ENCODE measurements at places on chromosomes 3 and 15.

GRCh38 chr3:6542795-6543194 is 318.1 kb upstream of the GRM7 start:
- DNase-seq = no peak

DNA sequence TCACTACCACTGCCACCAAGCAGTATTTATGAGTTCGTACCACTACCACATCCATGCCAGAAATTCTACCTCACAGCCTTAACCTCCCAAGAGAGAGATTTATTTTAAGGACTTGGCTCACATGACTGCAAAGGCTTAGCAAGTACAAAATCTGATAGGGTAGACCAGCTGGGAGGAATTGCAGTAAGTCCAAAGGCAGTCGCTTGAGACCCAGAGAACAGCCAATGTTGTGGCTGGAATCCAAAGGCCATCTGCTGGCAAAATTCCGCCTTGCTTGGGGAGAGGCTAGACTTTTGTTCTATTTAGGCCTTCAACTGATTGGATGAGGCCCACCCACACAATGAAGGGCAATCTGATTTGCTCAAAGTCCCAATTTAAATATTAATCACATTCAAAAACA is 101.4 kb upstream of the STT3B start:
- DNase-seq = no peak

DNA sequence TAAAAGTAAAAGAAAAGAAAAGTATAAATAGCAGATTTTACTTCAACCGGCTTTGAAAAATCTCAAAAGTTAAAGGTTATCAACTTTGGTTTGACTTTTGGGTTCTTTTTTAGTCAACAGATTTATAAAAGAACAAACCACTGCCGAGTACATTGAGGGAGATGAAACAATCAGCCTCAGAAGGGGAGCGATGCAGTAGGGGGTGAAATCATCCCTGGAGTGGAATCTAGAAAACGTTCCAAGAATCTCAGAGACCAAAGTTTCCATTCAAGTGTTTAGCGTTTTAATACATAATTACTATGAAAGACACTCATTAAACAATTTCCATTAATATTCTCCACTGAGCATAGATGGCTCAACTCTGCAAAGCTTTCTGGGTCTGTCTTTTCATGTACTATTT is 745.5 kb downstream of the NR2F2 start:
- no peak for DNase-seq

DNA sequence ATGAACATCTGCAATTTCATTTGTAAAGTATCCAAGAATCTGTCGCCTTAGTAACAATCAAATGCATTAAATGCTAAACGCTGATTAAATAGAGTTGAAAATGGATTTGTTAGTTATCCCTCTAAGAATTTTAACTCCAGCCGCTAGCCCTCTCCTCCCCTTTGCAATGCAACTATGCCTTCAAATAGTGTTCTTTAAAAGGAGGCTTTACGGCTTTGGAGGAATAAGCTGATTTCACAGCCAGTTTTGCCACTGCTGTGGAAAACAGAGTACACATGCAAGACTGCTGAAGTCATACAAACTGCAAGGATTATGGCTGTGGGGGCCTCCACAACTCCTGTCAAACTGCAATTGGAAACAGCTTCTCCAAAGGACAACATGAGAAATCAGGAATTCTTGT is 89.2 kb downstream of the CERS3 start:
- DNase-seq = no peak

DNA sequence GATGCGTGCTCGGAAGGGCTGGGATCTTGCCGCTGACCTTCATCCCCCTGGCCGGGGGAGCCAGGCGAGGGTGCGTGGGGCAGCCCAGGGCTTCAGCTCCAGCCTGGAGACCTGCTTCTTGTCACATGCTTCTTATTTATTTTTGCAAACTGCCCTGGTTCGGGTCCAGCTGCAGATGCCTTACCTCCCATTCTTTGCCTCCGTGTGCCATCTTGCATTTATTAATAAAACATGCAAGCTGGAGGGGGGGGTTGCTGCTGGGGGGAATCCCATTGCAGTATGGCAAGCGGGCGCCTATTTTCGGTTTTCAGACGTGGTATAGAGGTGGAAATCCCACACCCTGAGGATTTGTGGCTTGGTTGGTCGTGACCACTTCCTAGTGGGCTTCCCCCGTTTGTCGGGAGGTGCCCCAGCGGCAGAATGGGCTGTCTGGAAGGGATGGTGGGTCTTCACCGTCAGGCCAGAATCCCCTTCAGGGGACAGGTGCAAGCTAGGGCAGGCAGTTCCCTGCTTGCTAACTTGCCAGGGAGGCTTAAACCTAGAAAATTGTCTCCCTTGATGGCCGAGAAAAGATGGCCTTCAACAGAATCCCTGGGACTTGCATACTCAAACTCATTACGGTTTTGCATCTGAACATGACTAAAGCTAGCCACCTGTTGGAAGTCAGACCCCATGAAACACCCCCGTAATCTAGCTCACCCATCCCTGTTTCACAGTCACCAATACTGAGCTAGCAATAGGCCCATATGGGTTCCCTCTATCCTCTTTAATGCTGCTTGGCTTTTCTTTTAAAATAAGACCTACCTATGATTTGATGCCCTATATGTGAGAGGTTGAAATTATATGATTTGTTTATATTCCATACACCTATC is 569 bp downstream of the TMEM266 start:
- peak; percentile 13 for DNase-seq

GRCh38 chr3:179882292-179882691 is 154.4 kb downstream of the PEX5L start:
- DNase-seq = no peak

GRCh38 chr15:29309139-29309538 is 39.5 kb upstream of the NSMCE3 start:
- no peak for DNase-seq

DNA sequence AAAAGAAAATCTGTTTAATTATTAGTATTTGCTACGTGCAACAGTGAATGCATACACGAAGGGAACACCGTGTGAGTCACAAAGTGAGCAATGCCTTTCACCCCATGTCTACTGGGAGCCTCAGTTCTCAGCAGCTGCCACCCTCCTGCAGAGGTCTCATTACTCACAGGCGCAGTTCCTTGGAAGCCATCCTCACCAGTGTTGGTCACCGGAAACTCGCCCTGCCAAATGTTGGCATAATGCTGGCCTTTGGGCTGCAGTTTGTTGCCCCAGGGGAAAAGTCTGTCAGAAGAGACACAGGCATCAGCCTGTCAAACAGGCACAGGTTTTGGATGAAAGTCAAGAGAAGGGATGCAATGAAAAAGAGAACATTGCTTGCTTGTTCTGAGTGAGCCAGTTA is 50.1 kb downstream of the SUMF1 start:
- no peak for DNase-seq

- DNase-seq = peak; percentile 7
These were observed 110.6 kb upstream of the TSPAN3 start for GRCh38 chr15:77181305-77182074.

DNA sequence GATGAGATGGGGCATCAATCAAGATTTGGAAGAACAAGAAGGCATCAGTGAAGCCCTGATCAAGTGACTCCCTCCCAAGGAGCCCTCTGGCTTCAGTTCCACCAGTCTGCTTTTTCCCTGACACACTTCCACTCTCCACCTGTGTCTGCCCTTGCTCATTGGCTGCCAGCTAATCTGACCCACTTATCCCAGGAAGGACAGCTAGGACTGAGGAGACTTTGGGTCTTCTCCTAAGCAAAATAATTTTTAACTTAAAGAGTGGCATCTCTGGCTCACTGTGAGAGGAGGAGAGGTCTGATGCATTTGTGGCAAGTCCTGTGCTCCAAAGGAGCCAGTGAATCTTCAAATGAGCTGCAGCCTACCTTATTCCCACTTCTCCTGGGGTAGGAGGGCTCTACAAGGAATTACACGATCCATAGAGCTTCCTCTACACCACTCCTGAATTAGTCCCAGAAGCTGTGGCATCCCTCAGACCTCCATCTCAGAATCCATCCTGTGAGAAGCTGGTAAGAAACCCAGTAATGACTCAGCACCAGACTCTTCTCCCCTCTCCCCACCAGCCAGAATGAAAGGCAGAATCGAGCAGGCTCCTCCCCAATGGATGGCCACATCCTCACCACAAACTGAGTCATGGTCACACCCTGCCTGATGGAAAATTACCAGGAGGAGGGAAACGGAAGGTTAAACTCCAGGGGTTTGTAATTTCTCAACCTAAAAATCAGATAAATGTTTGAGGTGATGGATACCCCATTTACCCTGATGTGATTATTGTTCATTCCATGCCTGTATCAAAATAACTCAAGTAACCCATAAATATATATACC is 6.3 kb upstream of the PKM start:
- DNase-seq = peak; percentile 64

GRCh38 chr15:87387766-87388165 is 868.8 kb downstream of the NTRK3 start:
- DNase-seq = no peak

GRCh38 chr3:46900007-46900292 is 22.4 kb downstream of the PTH1R start:
- DNase-seq = no peak

GRCh38 chr3:145313751-145314150 is 847.2 kb downstream of the PLOD2 start:
- no peak for DNase-seq

DNA sequence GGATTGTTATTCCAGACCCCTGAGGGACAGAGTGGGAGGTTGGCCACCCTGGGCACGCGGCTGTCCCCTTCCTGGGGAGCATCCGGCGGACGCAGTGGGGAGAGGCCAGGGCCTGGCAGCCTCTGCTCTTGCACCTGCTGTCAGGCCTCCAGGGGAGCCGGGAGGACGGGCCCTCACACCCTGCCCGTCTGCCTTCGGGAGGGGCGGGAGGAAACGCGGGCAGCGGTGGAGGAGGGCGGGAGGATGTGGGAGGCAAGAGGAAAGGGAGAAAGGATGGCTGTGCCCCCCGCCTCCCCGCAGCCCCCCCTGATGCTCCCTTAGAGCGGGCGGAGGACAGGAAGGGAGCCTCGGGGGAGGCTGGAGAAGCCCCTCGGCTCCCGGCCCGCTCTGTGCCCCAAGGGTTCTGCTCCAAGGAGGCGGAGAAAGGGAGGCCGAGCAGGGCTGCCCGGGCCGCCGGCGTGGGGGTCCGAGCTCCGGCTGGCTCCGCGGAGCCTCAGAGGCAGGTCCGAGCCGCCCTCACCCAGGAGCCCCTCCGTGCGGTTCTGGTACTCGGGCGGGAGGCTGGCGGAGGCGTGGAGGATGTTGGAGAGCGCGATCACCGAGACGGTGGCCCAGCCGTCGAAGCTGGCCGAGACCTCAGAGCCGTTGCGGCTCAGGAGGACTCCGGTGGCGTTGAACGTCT is 40.9 kb downstream of the MUC20 start:
- DNase-seq = no peak

DNA sequence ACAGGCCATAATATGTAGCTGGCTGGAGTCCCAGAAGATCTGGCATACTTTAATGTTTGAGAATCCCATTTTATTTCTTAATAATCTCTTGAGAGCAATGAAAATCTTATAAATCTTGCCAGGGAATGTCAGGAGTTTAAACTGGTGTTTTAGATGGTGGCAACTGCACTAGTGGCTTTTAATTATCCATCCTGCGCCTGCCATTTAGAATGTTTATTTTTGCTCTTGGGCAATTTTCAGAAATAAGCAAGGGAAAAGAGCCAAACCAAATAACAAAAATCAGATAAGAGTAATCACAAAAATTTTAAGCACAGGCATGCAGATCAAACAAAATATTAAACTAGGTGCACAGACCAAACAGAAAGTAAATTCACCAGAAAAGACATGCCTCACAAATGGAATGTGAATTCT is 41.9 kb upstream of the UBP1 start:
- DNase-seq = no peak

Data from CD4-positive, alpha-beta T cell treated with Interferon gamma for 1 hour (primary cell).